Stimulated activated CD8-positive, alpha-beta memory T cell treated with anti-CD3 and anti-CD28 coated beads, Interleukin-15, amount 100 ng/mL, for 48 hours (primary cell): ENCODE measurements at places on chromosomes 6 and 20.

GRCh38 chr6:133854364-133855275 lies 34.3 kb upstream of the TCF21 start:
- DNase-seq = no peak

DNA sequence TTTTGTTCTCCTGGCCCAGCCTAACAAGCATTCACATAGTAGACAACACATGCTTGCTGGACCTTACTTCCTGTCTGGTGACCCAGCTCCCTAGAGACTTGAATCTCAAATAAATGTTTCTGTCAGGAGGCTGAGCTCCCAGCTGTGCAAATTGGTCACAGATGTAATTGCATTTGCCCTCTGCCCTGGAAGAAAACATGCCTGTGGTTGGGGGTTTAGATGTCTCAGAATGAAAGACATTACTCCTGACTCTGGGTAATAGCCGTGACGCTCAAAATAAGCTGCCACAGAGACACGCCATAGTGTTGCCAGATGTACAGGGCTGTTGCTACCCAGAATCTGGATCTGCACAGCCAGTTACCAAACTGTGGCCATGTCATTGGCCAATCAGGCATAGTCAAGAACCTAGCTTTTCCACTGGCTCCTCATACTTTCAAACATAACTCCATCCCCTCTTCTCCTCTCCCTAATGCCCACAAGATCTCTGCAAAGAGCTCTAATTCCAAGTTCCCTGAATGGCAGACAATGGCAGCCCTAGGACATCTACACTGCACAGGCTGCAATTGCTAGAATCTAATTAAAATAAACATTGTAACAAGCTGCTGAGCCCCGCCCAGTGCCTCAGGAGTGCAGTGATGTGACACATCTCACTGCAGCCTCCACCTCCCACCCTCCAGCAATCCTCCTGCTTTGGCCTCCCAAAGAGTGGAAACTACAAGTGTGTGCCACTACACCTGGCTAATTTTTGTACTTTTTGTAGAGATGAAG lies 32.8 kb upstream of the GMPR start:
- DNase-seq = no peak

GRCh38 chr6:112287577-112288225 lies 33.3 kb upstream of the LAMA4 start:
- no peak for DNase-seq

DNA sequence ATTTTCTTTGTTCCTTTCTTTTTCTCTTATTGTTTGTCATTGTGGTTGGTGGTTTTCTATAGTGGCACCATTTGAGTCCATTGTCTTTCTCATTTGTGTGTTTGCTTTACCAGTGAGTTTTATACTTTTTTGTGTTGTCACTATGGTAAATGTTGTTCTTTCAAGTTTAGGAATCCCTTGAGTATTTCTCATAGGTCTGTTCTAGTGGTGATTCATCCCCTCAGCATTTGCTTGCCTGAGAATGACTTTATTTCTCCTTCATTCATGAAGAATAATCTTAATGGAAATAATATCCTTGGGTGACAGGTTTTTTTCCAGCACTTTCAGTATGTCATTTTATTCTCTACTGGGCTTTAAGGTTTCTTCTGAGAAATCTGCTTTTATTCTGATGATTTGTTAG lies 209.2 kb upstream of the ASCC3 start:
- DNase-seq = no peak
